Amygdala (tissue), 56 donors: ENCODE measurements at places on chromosomes 4 and X.

- no peak for DNase-seq
These were observed 492.9 kb downstream of the INPP4B start for GRCh38 chr4:142353149-142353738.

DNA sequence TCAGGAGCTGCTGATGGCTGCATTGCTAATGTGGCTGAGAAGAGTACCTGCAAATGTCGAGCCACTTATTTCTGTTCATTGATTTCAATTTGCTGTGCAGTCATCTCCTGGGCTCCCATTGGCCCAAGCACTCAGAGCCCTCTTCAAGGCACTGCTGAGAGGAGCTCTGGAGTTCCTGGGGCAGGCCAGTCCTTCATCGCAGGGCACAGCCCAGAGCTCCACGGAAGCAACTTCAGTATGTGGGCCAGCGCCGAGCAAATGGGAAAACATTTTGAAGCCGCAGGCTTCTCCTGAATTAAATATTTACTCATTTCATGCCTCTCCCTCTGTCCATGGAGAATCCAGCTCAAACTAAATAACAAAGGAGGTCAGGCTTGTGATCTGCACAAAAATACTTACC is 383.3 kb downstream of the BCOR start:
- no peak for DNase-seq

DNA sequence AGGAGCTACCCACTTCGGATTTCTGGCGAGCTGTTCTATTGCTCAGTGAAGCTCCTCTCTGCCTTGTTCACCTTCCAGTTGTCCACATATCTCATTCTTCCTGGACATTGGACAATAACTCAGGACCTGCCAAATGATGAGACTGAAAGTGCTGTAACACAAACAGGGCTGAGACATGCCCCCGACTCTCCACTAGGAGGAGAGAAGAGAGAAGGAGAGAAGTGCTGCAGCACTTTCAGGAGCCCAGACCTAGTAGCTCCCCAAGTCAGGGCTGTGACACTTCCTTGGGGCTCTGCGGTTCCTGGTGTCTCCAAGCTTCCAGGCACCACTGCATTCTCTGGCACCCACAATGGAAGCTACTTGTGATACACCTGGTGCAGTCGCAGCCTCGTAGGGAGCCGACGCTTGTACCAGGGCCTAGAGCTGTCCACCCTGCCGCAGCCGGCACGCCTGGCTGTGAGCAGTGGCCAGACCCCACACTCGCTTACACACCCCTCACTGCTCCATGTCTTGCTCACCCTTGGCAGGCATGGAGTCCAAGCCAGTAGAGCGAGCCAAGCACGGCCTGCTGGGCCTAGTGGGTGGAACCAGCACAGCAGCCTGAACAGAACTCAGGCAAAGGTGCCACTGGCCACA is 234.9 kb downstream of the TECRL start:
- DNase-seq: no peak

DNA sequence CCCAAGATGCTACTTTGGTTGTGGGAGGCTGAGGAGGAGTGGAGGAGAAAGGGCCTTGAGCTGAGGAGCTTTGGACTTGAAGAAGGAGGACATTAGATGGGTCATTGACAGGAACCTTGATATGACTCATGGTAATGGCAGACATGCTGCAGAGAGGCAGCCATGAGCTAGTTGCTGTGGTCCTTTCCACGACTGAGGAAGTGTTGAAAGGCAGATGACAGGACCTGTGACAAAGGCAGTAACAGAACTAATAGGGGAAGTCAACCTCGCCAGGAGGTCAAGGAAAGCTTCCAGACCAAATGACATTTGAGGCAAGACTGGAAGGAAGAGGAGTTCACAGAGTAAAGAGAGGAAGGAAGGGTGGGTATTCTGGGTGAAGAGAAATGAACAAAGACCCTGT is 7.6 kb upstream of the XPNPEP2 start:
- DNase-seq: no peak

- no peak for DNase-seq
These were observed 384.5 kb downstream of the GRXCR1 start for GRCh38 chr4:43277003-43277402.

GRCh38 chr4:6556263-6556662 is 18.7 kb upstream of the MAN2B2 start:
- no peak for DNase-seq
